Thymus (tissue), 14 donors: ENCODE measurements at places on chromosomes 16 and 17. TPM values are rescaled to one million over a fixed set of nuclear protein-coding genes. Genes with fewer than 3 reads are reported as not detected.

DNA sequence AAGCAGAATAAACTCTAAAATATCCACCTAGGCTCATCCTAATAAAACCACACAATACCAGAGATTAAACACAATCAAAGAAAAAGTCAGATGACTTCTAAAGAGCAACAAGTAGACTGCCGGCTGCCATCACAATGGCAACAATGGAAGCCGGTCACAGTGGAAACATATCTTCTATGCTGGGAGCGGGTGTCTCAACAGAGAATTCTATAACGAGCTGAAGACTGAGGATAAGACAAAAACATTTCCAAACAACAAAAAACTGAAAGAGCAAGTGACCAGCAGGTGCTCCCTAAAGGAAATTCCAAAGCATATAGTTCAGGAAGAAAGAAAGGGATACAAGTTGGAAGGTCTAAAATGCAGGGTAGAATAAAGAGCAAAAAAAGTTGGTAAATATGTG is 8.9 kb downstream of the NSMCE1 start:
- DNase-seq, result no peak

GRCh38 chr17:81967533-81968395 is 6.8 kb upstream of the NOTUM start:
- DNase-seq, result peak; percentile 88

GRCh38 chr17:50187751-50188530 is 13.5 kb downstream of the COL1A1 start:
- no peak for DNase-seq

DNA sequence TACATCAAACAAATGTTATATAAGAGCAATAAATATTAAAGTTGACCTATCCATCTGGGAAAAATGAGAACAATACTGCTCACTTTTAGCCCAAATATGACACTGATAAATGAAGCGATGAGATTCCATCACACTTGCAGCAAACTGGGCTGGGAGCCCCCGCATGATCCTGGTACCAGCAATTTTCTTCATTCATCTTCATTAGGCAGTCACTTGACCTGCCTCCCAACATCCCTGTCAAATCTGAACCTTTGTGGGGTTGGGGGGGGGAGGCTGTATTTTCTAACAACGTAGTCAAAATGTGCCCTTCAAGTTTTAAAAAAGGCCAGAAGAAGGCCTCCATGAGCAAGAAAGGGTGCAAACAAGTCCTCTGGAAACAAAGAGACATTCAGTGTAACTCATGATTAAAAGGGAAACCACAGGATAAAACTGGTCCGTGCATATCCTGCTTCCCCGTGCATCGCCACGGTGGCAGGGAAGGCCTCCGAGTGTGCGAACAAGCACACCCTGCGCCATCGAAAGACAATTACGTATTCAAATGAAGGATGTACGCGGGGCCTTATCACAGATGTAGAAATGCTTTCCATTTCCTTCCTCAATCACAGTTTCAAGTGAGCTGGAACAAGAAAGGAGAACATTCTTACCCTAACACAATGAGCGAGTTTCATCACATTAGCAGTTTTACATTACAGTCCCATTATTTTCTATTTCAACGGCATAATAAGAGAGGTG is 48.4 kb downstream of the TOX3 start:
- no peak for DNase-seq

- no peak for DNase-seq
These were observed 77.5 kb upstream of the DYNLRB2 start for GRCh38 chr16:80463326-80463725.

CACNG3 gene
- polyA plus RNA-seq, result 0.07 TPM

WNK4 gene
- 0.11 TPM for polyA plus RNA-seq

GRCh38 chr17:34117811-34118210 is 137.3 kb upstream of the CCL2 start:
- no peak for DNase-seq

RASL10B gene
- polyA plus RNA-seq, result 0.80 TPM

SLC5A11 gene
- polyA plus RNA-seq, result 0.14 TPM

SPATA22 gene
- 0.46 TPM for polyA plus RNA-seq

FASN gene
- 19.0 TPM for polyA plus RNA-seq

DNA sequence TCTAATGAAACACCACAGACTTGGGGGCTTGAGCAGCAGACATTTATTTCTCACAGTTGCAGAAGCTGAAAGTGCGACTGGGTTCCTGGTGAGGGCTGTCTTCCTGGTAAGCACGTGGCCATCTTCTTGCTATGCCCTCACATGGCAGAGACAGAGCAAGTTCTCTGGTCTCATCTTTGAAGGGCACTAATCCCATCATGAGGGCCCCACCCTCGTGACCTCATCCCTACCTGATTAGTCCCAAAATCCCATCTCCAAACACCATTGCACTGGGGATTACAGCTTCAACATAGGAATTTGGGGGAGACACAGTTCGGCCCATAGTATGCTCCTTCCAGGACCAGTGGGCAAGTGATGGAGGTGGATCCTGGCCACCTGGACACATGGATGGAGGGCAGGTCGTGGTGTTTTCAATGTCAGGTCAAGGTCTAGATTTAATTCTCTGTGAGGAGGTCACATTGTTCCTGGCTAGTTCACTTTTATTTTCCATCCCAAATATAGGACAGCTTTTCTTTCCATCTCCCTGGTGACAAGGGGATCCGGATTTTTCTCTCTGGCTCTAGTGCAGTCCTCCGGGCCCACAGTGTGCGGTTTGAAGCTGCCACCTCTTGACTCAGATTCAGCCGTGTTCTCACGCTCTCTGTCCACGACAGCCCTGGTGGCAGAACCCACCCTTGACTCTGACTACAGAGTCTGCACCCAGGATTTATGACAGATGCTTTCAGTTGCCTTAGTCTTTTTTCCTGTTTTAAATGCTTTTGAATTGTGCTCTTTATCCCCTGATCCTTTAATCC is 160.5 kb upstream of the NOL11 start:
- DNase-seq, result no peak

- DNase-seq, result no peak
These were observed 7.6 kb upstream of the ATXN7L3 start for GRCh38 chr17:44207319-44207718.

- DNase-seq, result no peak
These were observed 27.5 kb upstream of the NKD1 start for GRCh38 chr16:50520451-50521245.

CSH2 gene
- 11.2 TPM for polyA plus RNA-seq

EPN2 gene
- polyA plus RNA-seq, result 8.5 TPM

GRCh38 chr17:18194394-18194793 is 10.8 kb downstream of the ALKBH5 start:
- DNase-seq, result no peak

DOC2A gene
- 1.3 TPM for polyA plus RNA-seq
